ENCODE measurements at places on chromosomes 2 and 18. TPM values are rescaled to one million over a fixed set of nuclear protein-coding genes. Genes with fewer than 3 reads are reported as not detected.

Gene NYAP2
- under 0.01 TPM for total RNA-seq

GRCh38 chr18:49961271-49961670 lies 147.9 kb upstream of the ACAA2 start:
- no peaks in the 10 kb centered on the region for H3K27me3 ChIP-seq
- no peak overlapping the region for H3K4me3 ChIP-seq
- no peaks in the 10 kb centered on the region for H3K36me3 ChIP-seq
- H3K4me1 ChIP-seq = no peaks in the 10 kb centered on the region

DNA sequence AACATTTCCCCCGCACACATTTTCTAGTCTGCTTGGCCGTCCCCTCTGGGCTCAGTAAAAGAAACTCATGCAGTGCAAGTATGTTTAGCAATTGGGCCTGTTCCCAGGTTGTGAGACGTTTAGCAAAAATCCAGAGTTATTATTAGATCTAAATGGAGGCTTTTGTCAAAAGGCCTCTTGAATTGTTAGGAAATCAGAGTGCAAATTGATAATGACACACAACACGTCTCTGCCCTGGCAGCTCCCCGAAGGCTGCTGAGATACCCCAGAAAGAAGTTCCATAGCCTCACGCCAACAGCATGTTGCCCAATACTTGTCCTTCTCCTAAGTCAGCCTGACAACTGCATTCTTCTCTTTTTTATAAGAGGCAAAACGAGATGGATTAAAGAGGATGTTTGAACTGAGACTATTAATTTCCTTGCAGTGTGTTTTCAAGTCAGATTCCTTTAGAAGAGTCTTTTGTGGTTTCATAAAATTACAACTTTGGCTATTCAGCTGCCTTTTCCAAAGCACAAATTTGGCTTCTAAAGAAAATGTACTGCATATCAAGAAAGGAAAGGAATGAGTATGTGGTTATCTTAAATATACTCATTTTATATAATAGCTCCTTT lies 202.2 kb downstream of the TRIB2 start:
- DNase-seq = peak; percentile 71
- no peak overlapping the region for H3K4me3 ChIP-seq
- H3K27me3 ChIP-seq = no peaks in the 10 kb centered on the region
- peaks cover 51% of the 10 kb centered on the region for H3K4me1 ChIP-seq
- H3K27ac ChIP-seq = peak overlapping the region; percentile 81
- no peaks in the 10 kb centered on the region for H3K36me3 ChIP-seq

DNA sequence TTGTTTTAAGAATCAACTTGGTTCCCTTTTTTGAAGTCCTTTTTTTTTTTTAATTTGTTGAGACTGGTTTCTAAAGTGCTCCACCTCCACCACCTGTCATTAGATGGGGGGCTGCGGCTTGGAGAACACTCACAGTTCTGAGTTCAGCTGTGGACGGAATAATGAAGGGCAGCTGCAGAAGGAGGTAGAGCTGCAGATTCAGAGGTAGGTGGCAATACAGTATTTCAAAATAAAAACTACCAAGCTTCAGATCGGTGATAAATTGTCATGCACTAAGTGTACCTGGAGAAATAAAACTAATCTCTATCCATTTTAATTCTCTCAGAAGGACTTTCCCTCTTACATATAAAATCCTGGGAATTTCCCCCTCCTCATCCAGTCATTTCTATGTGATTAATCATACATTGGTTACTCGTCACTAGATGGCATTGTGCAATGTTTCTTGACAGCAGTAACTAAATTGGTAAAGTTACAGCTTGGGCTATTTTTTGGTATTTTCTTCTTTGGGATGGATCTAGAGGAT lies 81.1 kb upstream of the SLC39A10 start:
- H3K27ac ChIP-seq = peak overlapping the region; percentile 84
- DNase-seq = peak; percentile 94
- H3K4me1 ChIP-seq = peaks cover 23% of the 10 kb centered on the region
- H3K4me3 ChIP-seq = no peak overlapping the region

- no peak overlapping the region for H3K4me3 ChIP-seq
- H3K27me3 ChIP-seq = no peaks in the 10 kb centered on the region
- no peak overlapping the region for H3K27ac ChIP-seq
- peaks cover 11% of the 10 kb centered on the region for H3K4me1 ChIP-seq
- H3K36me3 ChIP-seq = no peaks in the 10 kb centered on the region
- DNase-seq = peak; percentile 64
Measured at GRCh38 chr2:174445248-174445647, 41.6 kb downstream of the GPR155 start.

DNA sequence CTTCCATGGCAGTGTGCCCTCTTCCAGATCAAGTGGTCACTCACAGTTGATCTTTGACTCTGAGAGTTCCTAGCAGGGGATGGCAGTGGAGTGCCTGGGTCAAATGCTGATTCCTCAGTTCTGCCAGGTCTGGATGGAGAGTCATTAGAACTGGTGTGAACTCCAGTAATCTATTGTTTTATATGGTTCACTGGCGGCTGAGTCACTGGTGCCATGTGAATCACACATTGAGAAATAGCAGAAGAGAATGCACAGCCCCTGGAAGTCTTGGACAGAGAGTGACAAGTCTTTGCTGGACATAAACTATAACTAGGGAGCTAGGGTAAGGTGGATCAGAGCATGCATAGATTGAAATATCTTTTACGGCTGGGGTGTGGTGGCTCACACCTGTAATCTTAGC lies 86.9 kb downstream of the EIF2AK3 start:
- H3K27ac ChIP-seq = no peak overlapping the region
- no peak overlapping the region for H3K4me3 ChIP-seq
- H3K4me1 ChIP-seq = peaks cover 8% of the 10 kb centered on the region
- peak; percentile 89 for DNase-seq
